Dermis microvascular lymphatic vessel endothelial cell (primary cell): ENCODE measurements at places on chromosomes 12 and 14.

DNA sequence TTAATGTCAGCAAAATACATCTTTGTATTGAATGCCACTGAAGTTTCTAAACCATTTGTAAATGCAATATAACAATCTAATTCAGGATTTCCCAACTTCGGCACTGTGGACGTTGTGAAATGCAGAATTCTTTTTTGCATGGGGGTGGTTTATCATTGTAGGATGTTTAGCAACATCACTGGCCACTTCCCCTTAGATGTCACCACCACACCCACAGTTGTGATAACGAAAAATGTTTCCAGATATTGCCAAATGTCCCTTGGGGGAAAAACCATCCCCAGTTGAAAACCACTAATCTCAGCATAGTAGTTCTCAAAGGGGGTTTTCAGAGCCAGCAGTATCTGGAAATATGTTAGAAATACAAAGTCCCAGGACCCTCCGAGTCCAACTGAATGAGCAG is 203.3 kb downstream of the NAV3 start:
- DNase-seq, result no peak

DNA sequence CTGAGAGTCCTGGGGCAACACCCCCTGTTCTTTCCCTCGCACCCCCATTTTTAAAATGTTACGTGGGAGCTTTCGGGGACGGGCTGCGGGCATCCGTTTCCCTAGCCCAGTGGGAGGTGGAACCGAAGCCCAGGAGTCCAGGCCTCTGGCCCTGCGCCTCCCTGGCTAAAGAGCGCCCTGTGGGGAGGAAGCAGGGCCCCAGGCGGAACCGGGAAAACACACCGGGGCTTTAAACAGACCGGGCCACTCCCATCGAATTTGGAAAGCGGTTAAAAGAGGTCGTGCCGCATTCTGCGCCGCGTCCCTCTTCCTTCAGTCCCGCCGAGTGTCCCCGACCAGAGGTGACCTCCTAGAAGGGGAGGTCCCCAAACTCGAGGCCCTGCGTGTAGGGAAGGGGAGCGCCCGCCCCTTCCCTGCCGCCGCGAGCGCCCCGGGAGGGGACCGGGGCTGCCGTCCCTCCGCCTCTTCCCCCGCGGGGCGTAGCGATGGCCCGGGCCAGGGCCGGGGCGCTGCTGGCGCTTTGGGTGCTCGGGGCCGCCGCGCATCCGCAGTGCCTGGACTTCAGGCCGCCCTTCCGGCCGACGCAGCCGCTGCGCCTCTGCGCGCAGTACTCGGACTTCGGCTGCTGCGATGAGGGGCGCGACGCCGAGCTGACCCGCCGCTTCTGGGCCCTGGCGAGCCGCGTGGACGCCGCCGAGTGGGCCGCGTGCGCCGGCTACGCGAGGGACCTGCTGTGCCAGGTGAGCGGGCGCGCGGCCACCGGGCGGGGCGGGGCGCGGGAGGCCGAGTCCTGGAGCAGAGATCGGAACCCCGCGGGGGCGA is at the start of gene HHIPL1:
Gene HHIPL1 (plus strand): TSS at position 407 of the 822 bp plus-strand sequence. CDS start 79 bp downstream, at position 486.
- peak; percentile 28 for DNase-seq

DNA sequence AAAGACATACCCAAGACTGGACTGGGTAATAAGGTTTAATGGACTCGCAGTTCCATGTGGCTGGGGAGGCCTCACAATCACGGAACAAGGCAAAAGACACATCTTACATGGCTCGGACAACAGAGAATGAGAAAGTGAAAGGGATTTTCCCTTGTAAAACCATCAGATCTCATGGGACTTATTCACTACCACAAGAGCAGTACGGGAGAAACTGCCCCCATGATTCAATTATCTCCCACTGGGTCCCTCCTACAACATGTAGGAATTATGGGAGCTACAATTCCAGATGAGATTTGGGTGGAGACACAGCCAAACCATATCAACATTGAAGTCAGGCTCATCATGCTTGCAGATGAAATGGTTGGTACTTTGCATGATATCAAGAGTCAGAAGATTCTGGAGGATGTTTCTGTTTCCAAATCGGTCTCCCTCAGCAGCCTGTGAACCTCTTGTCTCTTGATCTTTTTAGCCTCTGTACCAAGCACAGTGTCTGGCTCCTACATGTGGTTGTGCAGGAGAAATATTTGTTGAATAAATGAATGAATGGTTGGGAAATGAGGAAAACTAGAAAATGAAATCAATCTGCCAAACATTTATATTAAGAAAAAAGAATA is 98.6 kb downstream of the VRK1 start:
- DNase-seq, result no peak

DNA sequence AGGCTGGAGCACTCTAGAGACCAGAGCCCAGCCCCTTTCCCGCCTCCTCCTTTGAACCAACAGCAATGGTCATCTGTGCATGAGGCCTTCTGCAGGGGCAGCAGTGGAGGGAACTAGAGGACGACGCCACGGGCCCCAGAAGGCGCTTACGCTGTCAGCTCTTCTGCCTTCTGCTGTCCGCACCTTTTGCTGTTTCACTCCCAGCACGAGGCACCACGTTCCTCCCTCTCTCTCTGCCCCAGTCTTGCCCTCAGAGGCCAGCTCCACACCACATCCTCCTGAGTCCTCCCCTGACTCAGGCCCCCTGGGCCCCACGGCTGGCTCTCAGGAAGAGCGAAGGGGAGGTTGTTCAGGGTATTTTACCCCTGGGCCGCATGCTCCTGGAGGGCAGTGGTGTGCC is 15.5 kb downstream of the MMAB start:
- no peak for DNase-seq

DNA sequence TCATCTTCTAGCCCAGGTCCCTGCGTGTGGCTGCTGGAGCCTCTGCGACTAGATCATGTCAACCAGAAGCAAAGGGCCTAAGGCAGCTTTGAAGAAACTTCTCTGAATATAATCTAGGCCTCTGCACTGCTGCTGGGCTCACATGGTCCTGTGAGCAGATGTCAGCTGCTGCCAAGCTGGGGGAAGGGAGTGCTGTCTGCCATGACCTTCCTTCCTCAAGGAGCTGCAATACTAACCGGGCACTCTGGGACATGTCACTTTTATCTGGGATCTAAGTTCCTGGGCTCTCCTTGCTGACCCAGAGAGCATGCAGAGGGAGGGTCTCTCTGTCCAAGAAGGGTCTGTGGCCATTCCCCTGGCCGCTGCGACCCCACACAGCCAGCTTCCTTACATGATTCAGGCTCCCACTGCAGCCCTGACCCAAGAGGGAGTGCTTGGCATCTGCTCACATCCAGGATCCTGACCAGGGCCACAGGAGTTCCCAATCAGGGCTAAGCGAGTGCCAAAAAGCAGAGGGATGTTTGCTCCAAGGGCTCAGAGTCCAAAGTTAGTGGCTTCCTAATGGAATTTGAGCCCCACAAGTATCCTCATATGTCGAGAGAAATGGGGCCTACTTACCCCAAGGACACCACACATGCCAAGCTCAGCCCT is 74.0 kb downstream of the PLEKHG3 start:
- no peak for DNase-seq

- no peak for DNase-seq
Observed at GRCh38 chr12:100058482-100059029, 73.8 kb upstream of the ANKS1B start.

GRCh38 chr12:79688376-79689060 is 2.2 kb downstream of the PAWR start:
- no peak for DNase-seq

- DNase-seq, result no peak
Observed at GRCh38 chr14:39023939-39024871, 78.8 kb downstream of the SEC23A start.

- no peak for DNase-seq
Observed at GRCh38 chr14:32408018-32408417, 78.9 kb downstream of the AKAP6 start.

DNA sequence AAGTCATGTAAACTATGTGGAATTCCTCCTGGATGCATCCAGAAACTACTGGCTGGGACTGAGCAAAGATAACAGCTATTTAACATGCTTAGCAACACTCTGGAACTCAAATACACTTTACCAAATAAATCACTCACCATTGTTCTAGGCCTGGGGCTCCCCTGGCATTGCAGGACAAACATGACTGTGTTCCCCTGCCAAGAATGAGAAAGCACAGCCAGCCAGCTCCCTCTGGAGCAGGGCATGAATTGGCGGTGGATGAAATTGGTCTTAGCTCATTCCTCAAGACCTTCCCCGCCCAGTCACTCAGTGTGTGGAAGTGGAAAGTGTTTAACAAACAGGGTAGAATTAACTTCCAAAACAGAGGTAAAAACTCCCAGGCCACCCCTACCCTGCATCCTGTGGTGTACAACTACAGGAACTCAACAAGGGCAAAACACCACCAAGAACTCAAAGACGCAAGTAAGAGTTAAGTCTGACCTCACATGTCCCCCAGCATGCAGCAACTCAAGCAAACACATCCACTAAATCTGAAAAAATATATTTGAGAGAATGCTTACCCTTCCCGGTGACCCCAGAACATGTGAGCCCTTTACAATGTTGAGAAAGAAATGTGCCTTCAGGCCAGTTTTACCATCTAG is 58.4 kb upstream of the BDKRB2 start:
- DNase-seq, result peak; percentile 83

DNA sequence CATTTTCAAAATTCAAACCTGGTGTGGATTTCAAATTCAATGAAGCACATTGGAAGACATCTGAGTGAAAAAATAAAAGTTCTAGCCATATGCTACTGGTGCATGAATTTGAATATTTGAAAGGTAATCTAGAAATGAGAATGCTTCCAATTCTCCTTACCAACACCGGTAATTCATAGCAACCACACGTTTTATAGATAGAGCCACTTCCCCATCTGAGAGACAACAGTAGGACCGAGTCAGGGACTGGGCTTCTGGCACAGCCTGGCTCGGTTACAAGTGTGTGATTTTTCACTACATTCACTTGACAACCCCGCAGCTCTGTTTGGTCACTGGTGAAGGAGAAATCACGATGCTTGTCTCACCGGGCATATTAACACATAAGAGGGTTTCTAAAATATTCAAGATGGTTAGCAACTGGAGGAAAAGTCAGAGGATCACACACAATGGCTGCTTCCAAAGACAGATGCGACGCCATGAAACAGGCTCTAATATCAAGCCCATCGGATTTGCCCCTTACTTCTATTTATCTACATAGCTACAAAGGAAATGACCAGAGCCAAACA is 86.5 kb upstream of the FOXN3 start:
- no peak for DNase-seq

DNA sequence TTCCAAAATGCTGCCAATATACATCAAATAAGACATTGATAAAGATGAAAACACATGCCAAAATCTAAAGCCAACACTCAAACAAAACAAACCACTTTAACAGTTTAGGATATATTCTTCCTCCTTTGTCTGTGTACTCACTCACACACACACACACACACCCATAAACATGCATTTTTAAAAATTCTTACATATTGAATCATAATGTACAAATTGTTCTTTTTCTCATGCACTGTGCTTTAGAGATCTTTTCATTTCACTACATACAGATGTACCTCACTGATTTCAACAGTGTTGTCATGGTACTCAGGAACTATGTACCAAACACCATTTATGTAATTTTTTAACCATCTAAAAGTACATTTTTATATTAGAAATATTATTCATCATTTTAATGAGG is 9.5 kb upstream of the RERG start:
- no peak for DNase-seq

DNA sequence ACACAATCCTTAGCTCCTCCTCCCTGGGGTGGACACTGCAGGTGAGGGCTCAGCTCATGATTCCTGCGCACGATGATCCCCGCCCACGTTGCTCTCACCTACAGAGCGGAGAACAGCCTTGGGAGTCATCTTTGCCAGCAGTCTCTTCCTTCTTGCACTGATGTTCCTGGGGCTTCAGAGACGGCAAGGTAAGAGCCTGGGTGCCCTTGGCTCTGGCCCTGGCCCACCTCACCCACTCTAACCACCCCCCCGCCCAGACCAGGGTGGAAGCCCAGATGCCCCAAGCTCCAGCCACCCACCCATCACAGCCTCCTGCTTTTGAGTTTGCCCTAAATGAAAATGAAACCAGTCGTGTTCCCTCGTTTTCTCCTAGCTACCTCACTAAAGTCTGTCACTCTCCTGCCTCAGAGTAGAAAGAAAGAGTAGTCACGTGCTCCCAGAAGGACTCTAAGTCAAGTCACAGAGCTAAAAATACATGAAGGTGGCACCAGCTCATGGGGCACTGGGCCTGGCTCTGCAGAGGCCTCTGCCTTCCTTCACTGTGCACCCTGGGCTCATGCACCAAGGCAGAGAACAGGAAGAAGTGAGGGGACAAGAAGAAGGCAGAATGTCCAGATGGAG is 9.0 kb downstream of the TAPBPL start:
- DNase-seq, result no peak

GRCh38 chr12:116861320-116861719 is 19.9 kb downstream of the HRK start:
- no peak for DNase-seq

DNA sequence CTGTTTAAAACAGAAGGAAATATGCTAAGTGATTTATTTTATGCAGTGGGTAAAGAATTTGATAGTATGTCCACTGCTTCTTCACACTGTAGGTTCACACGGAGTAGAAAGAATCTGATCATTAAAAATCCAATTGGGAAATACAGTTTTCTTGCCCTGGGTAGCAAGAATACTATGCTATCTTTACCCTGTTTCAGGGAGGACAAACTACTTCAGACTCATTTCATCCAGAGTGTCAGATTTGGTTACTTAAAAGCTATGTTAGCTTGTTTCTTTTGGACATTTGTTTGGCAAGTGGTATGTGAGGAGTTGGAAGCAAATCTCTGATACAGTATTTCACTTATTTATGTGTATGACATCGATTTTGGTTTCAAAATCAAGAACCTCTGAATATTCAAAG is 4.3 kb downstream of the FRS2 start:
- no peak for DNase-seq

GRCh38 chr12:57044889-57045288 is 5.0 kb downstream of the MYO1A start:
- DNase-seq, result no peak

- DNase-seq, result no peak
Observed at GRCh38 chr14:91119556-91120311, 5.9 kb downstream of the DGLUCY start.

DNA sequence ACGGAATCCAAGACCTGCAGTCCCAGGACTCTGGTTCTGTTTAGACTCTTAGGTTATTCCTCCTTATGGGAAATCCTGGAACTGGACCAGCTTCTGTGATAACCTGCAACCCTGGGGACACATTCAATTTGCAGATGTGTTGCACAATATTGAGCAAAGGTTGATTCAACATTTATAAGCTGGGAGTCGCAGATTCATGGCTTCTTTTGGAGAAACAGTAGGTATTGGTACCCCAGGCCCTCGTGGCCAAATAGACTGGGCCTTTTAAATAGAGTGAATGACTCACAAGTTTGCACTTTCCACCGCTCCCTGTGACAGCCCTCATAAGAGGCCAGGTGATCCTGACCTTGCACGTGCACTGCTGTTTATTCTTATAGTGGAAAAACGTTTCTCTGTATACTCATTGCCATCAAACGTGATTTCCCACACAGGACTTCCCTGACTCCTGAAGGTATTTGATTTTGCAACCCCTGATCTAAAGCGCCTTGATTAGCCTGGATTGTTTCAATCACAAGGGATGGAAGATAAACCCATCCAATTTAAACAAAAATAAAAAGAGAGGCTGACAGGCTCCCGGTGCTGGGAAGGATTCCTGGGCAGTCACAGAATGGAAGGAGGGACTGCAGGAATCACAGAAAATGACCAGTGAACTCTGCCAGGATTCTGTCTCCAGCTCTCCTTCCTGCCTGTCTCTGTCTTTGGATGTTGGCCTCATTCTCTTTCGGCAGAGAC is 98.0 kb downstream of the VCPKMT start:
- peak; percentile 50 for DNase-seq
